ENCODE measurements at places on chromosomes 6 and 20.

DNA sequence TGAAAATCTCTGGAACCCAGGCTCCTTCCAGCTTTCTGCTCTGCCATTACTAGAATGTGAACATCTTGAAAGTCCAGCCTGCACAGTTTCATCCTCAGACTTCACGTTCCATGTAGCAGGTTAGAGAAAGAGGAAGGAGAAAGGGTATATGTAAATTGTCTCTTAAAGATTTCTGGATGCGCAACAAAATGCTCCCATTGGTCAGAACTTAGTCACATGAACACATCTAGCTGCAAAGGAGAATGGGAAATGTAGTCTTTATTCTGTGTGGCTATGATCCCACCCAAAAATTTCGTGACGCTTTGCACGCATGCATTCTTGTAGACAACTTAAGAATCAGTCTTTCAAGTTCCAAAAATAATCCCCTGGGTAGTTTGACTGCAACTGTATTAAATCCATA lies 46.4 kb upstream of the CHD6 start:
- DNase-seq, result no peak

DNA sequence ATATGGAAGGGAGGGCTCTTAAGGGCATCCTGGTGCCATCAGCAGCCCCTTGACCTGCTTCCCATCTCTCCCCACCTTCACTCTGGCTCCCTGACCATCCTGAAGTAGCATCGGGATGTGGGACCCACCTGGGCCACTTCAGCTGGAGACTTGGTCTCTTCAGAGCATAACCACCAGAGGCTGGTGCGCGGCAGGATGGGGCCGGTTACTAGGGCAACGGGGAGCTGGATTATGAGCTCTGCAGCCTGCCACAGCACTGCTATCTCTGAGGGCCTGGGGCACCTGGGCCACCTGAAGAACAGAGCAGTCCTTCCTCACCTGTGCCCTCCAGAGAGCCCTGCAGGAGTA lies 79.7 kb downstream of the SYNJ2 start:
- DNase-seq, result no peak

GRCh38 chr6:3482869-3483268 lies 26.0 kb upstream of the SLC22A23 start:
- no peak for DNase-seq

- DNase-seq, result no peak
Observed at GRCh38 chr6:29982097-29982496, 39.8 kb downstream of the HLA-A start.

DNA sequence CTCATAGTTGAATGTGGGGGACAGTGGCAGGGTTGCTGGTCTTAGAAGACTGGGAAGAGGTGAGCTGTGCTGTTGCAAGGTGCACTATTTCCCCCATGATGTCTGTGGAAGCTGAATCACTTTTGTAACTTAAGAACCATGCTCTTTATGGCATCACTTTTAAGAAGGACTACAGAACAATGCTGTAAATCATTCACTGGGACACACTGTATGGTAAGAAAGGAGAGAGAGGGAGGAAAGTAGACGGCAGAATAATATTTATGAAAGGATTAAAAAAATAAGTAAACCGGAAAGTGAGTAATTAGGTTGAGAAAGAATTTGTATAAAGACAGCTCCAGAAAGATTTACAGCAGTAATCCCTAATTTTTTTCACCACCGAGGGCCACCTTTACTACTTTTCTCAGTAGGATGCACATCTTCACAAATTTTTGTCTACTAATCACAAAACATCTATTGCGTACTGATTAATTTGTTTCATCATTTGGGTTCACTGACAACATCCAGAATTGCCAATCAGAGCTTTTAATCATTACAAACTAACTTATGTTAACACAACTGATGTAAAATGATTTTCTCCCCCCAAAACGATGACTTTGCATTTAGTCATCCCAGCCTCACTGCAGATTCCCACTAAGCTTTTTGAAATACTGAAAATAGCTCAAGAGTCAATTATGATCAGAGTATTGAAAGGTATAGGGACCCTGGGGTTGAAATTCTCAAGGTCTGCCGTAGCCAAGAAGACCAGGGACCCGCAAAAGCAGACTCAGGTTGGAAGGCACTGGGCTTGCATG lies 560.7 kb upstream of the NOX3 start:
- no peak for DNase-seq

- no peak for DNase-seq
Observed at GRCh38 chr20:55635870-55636269, 369.4 kb downstream of the CBLN4 start.

DNA sequence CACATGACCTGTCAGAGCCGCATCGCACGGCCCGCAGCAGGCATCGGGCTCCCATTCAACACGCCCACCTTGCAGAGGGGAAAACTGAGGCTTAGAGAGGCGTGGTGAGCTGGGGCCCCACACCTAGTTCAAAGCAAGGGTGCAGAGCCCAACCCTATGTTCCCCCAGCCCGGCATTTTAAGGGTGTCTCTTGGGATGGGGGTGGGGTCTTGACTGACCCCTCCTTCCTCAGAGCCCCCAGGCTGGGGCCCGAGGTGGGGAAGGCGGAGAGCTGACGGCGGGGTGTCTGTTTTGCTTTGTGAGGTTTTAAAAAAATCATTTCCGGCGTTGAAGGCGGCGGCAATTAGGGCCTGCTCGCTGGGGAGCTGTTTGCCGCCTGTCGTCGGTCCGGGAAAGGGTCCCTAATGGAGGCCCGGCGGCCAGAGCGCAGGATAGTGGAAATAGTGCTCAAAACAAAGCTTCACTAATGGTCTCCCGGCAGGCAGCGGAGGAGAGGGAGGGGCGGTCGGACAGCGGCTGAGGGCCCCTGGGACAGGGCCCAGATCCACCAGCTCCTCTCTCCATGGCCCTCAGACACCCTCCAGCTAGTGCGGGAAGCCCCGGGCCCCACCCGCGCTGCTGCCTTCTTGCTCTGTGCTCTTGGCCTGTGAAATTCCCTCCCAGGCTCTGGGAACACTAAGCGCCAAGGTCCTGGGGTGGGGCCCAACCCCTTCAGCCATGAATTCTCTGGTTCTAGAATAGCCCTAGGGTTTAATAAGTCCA lies 11.9 kb downstream of the VSTM2L start:
- DNase-seq, result peak; percentile 66

DNA sequence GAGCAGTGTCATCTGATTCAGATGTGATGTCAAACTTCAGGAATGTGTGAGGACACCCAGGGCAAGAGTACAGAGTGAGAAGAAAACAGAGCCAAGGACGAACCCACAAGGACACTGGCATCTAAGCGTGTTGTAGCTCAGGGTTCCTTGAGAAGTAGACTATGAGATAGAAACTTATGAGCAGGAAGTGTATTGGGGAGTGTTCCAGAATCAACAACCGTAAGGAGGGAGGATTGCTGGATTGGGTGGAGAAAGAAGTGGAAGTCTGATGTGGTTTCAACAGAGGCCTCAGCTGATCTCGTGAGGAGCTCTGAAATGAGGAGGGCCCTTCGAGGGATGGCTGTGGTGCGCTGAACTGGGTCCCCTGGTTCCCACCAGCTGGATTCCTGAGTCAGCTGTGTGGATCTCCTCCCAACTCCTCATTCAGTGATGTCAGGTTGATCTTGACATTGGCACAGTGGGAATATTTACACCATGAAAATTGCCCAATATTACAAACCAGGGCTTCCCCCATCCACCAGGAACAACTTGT lies 25.7 kb upstream of the IGF2R start:
- no peak for DNase-seq

- DNase-seq, result no peak
Observed at GRCh38 chr20:62754122-62754990, 41.9 kb upstream of the MRGBP start.

- no peak for DNase-seq
Observed at GRCh38 chr6:116090251-116090650, 10.4 kb upstream of the NT5DC1 start.

DNA sequence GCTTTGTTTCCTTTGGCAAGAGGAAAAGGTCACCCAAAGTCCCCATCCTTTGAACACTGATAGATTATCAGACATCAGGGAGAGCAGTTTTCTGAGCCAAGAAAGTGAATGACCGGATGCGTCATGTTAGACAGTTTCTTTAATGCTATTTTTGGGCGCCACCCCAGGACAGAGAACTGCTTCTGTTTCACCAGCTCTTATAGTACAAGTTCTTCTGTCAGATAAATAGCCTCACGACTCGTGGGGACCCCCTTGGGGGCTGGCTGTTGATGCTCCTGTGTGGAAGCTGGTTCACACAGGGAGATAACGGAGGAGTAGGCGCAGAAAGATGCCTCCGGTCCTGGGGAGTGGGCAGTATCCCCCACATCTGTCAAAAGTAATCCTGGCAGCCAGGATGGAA lies 54.6 kb downstream of the NPEPL1 start:
- no peak for DNase-seq

DNA sequence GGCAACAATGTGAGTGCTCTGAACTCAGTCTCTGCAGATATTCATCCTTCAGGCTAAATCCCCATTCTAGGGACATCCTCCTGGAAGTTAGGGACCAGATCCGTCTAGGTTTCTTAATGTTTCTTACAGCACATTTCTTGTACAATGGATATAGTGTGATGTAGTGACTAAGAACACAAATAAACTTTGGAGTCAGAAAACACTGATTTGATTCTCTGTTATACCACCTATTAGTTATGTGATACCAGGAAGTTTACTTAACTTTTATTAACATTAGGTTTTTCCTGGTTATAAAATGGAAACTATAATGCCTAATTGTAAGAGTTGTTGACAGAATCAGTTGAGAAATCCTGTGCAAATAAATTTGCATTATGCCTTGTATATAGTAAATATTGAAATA lies 57.6 kb upstream of the KCNQ5 start:
- no peak for DNase-seq

- DNase-seq, result no peak
Observed at GRCh38 chr6:3444276-3445088, 12.4 kb downstream of the SLC22A23 start.

- DNase-seq, result no peak
Observed at GRCh38 chr6:87181903-87182302, 26.5 kb downstream of the ZNF292 start.

- peak; percentile 55 for DNase-seq
Observed at GRCh38 chr6:38997128-38997761, 51.3 kb upstream of the GLP1R start.

DNA sequence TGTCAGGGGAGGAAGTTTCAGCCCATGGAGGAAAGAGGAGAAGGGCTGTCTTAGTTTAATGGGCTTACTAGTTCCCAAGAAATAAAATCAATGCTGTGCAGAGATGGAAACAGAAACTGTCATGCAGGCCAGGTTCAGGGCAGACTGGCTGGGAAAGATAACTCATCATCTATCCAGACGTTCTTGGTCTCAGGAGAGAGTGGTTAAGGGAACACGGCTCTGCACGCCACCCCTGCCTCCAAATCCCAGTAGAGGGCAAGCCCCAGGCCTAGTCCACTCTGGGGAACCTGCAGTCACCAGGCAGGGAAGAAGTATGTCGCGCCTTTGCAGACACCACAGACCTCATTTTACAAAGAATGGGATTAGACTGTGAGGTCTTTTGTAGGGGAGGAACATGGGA lies 12.5 kb downstream of the ALDH8A1 start:
- DNase-seq, result no peak

DNA sequence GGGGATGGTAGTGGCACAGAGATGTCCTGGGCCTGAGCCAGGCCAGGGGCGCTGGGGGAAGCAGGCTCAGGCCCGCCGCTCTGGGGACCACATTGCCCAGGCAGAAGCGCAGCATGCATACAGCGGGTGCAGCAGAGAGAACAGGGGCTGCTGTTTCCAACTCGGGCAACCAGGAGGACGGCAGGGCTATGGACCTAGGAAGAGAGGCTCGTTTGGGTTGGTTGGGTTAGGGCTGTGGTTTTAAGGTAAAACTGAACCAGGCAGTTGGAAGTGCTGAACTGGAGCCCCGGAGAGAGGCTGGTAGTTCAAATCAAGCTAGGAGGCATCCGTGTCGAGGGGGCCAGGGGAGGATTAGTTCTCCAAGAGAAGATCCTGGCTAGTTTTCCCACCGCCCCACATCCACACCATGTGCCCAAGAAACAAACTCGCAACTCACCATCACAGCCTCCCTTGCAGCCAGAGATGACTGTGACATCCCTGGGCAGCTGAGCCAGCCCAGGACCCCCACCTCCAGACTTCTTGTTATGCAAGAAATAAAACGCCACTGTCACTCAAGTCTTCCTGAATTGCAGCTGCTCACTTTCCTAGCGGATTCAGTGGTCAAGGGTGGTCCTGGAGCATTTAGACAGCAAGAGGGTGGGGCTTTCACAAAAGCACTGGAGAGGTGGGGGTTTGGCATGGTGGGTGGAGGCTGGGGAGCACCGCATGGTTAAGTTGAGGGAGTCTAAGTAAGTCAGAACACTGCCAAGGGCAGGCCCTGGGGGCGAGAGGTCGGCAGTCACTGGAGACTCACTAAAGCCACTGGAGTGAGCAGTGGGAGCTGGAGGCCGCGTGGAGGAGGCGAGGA lies 161.2 kb downstream of the GRM4 start:
- no peak for DNase-seq

GRCh38 chr20:4875578-4876067 lies 125.7 kb downstream of the SLC23A2 start:
- peak; percentile 97 for DNase-seq

DNA sequence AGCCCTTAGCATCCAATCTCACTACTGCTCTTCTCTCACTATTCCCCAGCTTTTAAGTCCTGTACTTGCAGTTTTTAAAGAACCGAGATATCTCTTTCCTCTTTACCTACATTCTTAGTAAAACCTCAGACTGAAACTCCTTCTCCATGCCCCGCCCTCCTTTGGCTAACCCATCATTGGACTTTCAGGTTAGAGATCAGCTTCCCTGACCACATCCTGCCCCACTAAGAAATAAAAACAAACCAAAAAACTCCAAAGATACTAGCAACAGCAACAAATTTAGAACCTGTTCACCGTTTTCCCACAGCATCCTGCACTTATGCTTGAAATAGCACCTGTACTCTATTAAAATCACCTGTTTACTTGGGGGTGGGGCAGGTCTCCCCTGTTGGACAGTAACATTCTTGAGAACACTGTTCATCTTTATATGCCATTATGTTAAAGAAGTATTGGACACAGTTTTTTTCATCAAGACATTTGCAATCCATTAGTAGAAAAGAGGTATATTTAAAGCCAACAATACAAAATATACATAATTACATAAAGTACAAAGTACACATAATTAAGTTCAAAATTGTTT lies 16.3 kb upstream of the SMAP1 start:
- no peak for DNase-seq

DNA sequence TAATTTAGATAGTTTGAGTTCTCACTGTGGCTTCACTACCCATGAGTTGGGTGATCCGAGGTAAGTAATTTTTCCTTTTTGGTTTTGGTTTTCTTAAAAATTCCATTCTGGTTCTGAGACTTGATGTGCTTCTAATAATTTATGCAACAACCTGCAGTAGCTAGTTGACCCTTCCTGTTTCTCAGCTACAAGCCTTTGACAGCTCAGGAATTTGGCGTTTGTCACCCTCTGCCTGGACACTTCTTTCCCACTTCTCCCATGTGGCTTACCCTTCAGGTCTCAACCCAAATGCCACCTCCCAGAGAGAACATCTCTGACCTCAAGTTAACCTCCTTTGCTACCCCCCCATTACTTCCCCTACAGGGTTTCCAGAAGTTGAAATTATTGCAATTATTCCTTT lies 49.7 kb upstream of the TSHZ2 start:
- DNase-seq, result no peak
